ENCODE measurements at places on chromosomes 5 and 9. TPM values are rescaled to one million over a fixed set of nuclear protein-coding genes. Genes with fewer than 3 reads are reported as not detected.

LCN15 gene
- not detected for total RNA-seq

FTMT gene
- not detected for total RNA-seq

NEURL1B gene
- total RNA-seq: 2.6 TPM

COL5A1 gene
- 294 TPM for total RNA-seq

FBLL1 gene
- 0.44 TPM for total RNA-seq

F2R gene
- 170 TPM for total RNA-seq

PRSS3 gene
- total RNA-seq: 11.1 TPM

PLCXD3 gene
- total RNA-seq: under 0.01 TPM

SLIT3 gene
- total RNA-seq: 15.9 TPM

SLC46A2 gene
- not detected for total RNA-seq

PKD2L2 gene
- total RNA-seq: not detected

CAMK2A gene
- 3.8 TPM for total RNA-seq

SLC31A2 gene
- total RNA-seq: 12.2 TPM

AGXT2 gene
- total RNA-seq: 0.17 TPM

OR1Q1 gene
- not detected for total RNA-seq

GDNF gene
- 1.2 TPM for total RNA-seq

TRMT10B gene
- total RNA-seq: 4.1 TPM

CAPSL gene
- not detected for total RNA-seq

PDE6A gene
- not detected for total RNA-seq

SNCAIP gene
- total RNA-seq: 0.66 TPM

ENDOG gene
- total RNA-seq: 20.4 TPM

ADAMTS16 gene
- total RNA-seq: 0.17 TPM

IFNK gene
- total RNA-seq: not detected

C1QTNF2 gene
- 3.2 TPM for total RNA-seq

MARCOL gene
- not detected for total RNA-seq

CCDC180 gene
- total RNA-seq: 5.5 TPM

LVRN gene
- total RNA-seq: 0.44 TPM

PCDHB16 gene
- 0.15 TPM for total RNA-seq

PCDHA6 gene
- total RNA-seq: 0.50 TPM

GABRA1 gene
- total RNA-seq: not detected

PRDM9 gene
- not detected for total RNA-seq

LOX gene
- total RNA-seq: 66.2 TPM

G3BP1 gene
- 151 TPM for total RNA-seq

IRGM gene
- not detected for total RNA-seq

OR2V2 gene
- total RNA-seq: not detected

Measured in smooth muscle cell of trachea (primary cell).